ENCODE measurements at places on chromosomes 4 and X.
A peak's percentile ranks its signal among the peaks of the same experiment; 100 is the strongest.

- DNase-seq: no peak
Observed at GRCh38 chrX:120512627-120513026, 43.5 kb upstream of the LAMP2 start.

- no peak for DNase-seq
Observed at GRCh38 chrX:106931831-106932491, 11.8 kb downstream of the CLDN2 start.

DNA sequence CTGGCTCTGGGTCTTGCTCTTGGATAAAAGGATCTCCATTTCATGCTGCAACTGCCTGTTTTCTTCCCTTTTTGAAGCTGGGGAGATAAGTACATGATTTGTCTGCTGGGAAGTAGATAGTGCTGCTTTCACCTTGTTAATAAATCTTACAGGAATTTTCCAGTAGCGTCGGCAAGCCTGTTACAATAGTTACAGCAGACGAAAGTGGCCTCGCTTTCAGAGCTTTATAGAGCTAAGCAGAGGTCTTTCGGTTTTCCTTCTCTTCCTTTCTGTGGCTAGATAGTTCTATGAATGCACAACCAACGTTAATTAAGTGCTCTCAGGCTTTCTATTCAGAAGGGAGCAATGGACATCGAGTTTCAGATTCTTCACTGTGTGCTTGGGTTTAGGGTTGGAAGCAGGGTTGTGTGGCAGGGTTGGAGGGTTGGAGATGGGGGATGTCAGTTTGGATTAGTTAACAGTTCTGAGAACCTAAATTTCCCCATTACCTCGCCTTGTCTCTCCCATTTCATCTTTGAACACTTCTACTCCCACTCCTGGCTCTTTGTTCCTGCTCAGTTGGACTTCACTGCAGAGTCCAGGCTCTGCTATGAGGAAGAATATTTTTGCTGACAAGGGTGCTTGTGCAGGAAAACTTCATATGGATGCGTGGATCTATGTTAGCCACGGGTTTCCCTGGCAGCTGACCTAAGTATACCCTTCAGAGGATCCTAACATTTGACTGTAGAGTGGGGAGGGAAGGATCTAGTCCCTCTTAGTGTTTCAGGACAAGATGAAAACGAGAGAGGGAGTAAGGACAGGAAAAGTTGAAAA is 237.9 kb downstream of the ARHGAP10 start:
- DNase-seq: no peak

- no peak for DNase-seq
Observed at GRCh38 chr4:128468123-128468989, 180.7 kb upstream of the PGRMC2 start.

GRCh38 chrX:72020788-72021187 is 110.1 kb downstream of the NHSL2 start:
- no peak for DNase-seq

GRCh38 chr4:76991161-76991660 is 41.7 kb downstream of the SEPTIN11 start:
- no peak for DNase-seq

DNA sequence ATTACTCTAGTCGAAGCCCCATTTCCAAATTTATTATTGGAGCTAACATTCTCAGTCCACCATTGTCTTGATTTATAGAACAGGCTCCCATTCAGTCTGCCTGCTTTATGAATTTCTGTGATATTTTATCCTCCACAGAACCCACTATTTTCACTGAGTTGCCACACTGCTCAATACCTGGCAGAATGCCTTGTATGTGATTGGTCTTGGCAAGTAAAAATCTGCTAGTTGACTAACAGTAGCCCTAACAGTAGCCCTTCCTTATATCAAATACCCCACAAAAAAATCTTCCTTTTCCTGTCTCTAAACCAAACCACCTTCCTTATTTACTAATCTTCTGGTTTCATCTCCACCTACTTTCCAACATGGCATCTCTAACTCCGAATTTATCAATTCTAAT is 82.6 kb downstream of the CHM start:
- no peak for DNase-seq

DNA sequence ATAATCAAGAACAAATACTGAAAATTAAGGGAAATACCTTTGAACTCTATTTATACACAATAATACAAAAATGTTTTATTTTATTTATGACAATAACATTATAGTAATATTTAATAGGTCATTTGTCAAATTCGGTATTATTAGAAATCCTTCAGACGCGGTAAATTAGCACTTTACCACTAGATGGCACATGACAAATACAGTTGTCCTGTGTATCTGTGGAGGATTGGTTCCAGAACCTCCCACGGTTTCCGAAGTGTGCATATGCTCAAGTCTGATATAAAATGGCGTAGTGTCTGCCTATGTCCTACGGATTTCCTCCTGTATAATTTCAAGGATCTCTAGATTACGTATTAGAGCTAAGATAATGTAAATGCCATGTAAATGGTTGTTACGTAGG is 8.1 kb upstream of the LINC00632 start:
- no peak for DNase-seq

GRCh38 chr4:53608242-53608641 is 17.0 kb upstream of the LNX1 start:
- DNase-seq: no peak

DNA sequence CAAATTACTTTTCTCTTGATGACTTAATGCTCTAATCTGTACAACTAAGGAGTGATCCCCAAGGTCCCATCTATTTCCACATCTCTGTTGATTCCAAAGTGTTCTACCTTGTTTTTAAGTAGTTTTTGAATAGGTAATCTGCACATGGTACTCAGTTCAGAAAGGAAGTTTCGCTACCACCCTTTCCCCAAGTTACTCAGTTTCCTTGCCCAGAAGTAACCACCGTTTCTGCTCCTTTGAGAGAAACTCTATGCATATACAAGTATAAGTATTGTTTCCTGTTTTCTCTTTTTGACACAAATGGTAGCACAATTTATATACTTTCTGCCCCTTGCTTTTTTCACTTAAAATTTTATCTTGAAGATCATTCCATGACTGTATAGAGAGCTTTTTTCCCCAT is 18.1 kb downstream of the TMEM154 start:
- no peak for DNase-seq

- no peak for DNase-seq
Observed at GRCh38 chr4:2266181-2266580, 4.3 kb upstream of the MXD4 start.

DNA sequence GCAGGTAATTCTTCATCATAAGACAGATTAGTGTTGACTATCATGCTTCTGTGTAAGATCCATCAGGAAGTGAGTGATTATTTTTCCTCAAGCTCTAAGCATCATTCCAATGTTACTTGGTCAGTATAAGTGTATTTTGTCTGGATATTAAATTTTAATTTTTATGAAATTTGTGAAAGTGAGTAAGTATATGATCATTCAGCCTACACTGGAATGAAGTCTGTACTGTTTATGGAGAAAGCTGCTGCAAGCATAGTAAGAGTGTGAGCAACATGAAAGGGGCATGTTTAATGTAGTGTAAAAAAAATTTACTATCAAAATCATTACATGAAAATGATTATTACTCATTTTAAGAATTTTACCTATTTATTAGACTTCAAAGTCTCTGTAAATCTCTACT is 84.8 kb downstream of the IL15 start:
- DNase-seq: no peak

- DNase-seq: no peak
Observed at GRCh38 chr4:42588909-42589308, 68.0 kb downstream of the ATP8A1 start.

- no peak for DNase-seq
Observed at GRCh38 chr4:169615467-169616106, 3.2 kb upstream of the NEK1 start.

- no peak for DNase-seq
Observed at GRCh38 chr4:10179957-10180602, 63.5 kb upstream of the WDR1 start.

- DNase-seq: no peak
Observed at GRCh38 chr4:127832585-127832984, 48.1 kb upstream of the PLK4 start.

- DNase-seq: no peak
Observed at GRCh38 chr4:7873881-7874280, 65.8 kb downstream of the AFAP1 start.

- no peak for DNase-seq
Observed at GRCh38 chr4:33171873-33172525, 2451.8 kb downstream of the PCDH7 start.

- DNase-seq: no peak
Observed at GRCh38 chr4:120801137-120801758, 121.3 kb downstream of the PRDM5 start.

DNA sequence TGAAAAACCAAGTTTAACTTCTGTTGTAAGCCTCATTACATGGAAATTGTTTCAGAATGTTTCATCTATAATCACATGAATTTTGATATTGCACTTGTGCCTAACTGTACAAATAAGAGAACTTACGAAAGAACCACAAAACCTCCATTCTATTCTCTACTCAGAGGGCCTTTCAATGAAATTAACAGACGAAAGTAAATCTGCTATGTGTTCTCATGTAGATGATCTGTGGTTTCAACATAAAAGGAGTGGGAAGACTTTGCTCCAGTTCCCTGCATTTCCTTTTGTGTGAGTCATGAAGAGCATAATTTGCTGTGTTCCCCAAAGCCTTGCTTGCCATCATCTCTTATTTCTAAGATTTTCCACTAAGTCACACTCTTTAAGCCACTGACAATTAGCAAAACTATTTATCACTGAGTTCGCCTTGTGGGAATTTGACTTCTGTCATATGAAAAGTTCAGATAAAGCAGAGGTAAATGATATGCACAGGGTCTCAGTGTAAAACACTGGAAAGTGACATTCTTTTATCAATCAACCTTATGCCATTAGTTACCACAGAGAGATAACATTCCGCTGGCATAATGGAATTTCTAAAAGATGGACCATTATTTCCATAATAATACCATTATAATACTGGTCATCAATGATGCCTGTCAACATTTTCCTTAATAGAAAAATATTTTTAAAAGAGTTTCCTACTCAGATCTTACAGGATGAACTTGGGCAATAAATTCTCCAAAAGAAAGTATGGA is 329.8 kb downstream of the NR3C2 start:
- DNase-seq: no peak

DNA sequence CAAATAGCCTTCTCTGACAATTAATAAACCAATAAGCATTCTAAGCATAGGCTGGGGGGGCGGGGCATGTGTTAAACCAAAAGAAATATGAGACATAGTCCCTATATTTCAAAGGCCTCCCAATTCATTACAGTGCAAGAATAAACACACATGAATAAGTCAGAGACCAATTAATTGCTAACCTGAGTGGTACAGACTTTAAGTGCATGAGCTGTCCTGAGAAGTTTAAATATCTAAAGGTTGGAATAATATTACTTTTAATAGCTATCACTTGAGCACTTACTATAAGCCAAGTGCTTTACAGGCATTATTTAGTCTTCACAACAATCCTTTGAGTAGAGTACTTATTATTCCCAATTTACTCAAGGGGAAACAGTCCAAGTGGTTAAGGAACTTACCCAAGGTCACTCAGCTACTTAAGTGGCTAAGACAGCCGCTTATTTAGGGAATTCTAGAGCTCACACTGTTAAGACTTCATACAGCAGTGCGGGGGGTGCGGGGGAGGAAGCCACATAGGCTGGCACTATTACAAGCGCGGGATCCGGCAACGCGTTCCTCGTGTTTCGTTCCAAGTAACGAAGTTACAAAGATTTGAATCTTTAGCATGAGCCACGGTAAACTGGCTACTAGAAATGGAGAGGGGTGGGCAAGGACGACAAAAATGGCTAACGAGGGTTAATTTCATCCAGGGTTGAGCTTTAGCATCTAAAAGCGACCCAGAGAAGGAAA is 1.4 kb downstream of the THOC2 start:
- no peak for DNase-seq

- DNase-seq: no peak
Observed at GRCh38 chrX:41919870-41920269, 3.5 kb downstream of the CASK start.

DNA sequence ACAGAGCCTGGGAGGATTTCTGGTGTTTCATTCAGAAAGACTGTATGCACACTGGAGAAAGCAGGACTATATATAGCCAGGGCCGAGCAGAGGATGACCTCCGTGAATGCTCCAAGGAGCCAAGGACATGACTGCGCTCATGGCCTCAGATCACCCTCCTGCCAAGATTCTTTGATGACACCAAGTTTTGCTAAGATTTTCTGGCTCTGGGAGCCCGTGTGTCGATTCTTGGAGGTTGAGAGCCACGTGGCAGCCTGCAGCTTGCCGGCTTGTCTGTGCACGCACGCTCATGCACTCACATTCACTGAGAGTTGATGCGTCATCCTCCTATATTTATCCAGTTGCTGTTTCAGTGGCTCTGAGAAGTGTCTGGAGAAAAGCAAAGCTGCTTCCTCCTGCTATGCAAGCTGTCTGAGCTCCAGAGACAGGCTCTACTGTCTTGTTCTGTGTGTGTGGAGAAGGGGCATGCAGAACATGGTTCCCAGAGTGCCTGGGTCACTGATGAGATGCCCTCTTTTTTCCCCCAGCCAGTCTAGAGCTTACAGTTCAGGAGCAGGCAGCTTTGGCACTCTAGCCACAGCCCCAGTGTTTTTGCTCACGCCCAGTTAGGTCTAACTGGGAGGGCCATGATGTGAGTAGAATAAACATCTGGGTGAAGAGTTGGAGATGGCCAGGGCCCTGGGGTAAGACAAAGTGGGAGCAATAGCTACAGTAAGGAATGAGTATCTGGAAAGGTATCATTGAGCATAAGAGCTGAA is 64.9 kb upstream of the SCOC start:
- DNase-seq: no peak

DNA sequence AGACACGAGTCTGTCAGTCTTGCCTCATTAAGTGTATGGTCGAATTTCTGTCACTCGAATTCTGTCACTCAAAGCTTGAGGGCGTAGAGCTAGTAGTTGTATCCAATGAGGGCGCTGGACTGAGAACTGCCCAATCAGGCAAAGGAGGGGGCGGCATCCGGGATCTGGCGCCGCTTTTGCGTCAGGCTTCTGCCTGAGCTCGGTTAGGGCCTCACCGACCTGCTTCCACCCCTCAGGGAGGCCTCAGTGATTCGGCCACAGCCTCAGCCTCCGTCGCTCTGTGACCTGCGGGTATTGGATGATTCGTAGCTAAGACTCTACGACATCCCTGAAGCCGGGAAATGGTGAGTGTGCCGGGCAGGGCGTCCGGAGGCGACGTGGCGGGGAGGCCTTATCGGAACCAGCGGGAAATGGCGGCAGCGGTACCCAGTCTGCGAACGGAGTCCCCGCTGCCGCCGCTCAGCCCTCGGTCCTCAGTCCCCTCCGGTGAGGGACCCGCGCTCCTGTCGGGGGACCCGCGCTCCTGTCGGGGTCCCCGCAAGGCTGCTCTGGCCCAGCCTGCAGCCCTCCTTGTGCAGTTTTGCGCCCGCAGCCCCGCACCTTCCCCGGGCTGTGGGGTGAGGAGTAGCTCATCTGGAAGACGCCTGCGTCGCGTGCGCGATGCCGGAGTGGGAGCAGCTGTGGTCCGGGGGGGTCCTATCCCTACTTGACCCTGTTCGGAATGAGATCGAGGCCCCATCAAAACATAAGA is 88.3 kb downstream of the ZNF718 start:
- DNase-seq: peak; percentile 0

- DNase-seq: no peak
Observed at GRCh38 chr4:122663814-122664610, 43.1 kb upstream of the IL21 start.

DNA sequence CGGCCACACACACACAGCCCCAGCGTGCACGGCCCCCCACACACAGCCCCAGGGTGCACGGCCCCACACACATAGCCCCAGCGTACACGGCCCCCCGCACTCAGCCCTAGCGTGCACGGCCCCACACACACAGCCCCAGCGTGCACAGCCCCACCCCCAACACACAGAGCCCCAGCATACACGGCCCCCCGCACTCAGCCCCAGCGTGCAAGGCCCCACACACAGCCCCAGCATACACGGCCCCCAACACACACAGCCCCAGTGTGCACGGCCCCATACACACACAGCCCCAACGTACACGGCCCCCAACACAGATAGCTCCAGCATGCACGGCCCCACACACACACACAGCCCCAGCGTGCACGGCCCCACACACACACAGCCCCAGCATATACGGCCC is 17.6 kb downstream of the GAK start:
- DNase-seq: no peak
